ENCODE measurements at places on chromosomes 5 and 9.

GRCh38 chr5:150607105-150607504 lies 33.4 kb upstream of the SYNPO start:
- no peak for DNase-seq

DNA sequence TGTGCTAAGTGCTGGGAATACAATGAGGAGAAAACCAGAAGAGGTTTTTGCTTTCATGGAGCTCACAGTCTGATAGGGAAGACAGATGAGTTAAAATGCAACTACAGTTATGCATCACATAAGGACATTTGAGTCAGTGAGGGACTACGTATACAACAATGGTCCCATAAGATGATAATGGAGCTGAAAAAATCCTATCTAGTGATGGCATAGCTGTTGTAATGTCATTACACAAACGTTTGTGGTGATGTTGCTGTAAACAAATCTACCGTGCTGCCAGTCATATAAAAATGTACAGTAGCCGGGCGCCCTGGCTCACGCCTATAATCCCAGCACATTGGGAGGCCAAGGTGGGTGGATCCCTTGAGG lies 110.1 kb upstream of the RAD23B start:
- no peak for DNase-seq

- no peak for DNase-seq
Measured at GRCh38 chr9:131879911-131880290, 140.0 kb upstream of the RAPGEF1 start.

GRCh38 chr5:141338538-141339306 lies at the start of gene PCDHGA2:
TSS of gene PCDHGA2 (plus strand) at chr5:141338760.
- DNase-seq = no peak

- DNase-seq = no peak
Measured at GRCh38 chr9:27533311-27533710, 3.7 kb upstream of the MOB3B start.

DNA sequence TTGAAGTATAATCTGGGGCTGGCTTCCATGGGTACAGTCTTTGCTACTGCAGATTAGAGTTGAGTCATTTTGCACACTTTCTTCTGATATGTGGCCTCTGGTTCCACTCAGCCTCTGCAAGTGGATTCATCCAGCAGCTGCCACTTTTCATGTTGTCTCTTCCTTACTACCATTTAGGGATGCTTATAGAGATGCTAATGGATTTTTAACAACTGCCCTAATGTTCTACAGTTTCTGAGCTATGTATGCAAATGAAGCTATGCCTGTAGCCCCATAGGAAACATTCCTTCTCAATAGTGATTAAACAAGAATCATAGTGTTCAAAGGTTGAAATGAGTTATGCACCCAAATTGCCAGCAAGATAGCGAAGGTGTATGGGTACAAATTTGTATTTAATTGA lies 456.0 kb upstream of the ITGA1 start:
- DNase-seq = no peak

DNA sequence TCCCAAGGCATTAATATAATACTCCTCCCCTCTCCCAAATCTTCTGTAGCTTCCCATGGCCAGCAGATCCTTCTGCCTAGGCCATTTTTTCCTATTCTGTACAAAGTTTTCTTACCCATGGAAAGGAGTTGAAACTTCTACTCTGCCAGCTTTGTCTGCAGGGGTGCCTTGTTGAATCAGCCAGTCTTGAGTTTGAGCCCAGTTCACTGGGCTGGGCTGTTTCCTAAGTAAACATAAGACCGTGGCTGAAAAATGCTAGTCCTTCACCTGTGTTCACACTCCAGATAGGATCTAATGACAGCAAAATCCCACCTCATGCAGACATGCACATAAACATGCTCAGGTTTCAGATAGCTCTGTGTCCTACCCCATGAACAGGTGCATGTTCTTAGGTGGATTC lies 10.4 kb downstream of the TEX48 start:
- peak; percentile 63 for DNase-seq

GRCh38 chr5:133222040-133222439 lies 170.2 kb downstream of the HSPA4 start:
- DNase-seq = no peak

GRCh38 chr9:89676281-89676680 lies 71.5 kb downstream of the GADD45G start:
- peak; percentile 59 for DNase-seq

GRCh38 chr5:83632874-83633273 lies 87.8 kb downstream of the HAPLN1 start:
- no peak for DNase-seq

GRCh38 chr5:175696139-175696854 lies 38.4 kb downstream of the HRH2 start:
- peak; percentile 6 for DNase-seq

GRCh38 chr9:70011366-70011765 lies 32.3 kb upstream of the MAMDC2 start:
- no peak for DNase-seq

GRCh38 chr9:23830929-23831730 lies 5.1 kb upstream of the ELAVL2 start:
- DNase-seq = no peak

- no peak for DNase-seq
Measured at GRCh38 chr9:91905991-91906469, 44.0 kb downstream of the ROR2 start.

- DNase-seq = peak; percentile 89
Measured at GRCh38 chr5:101782352-101783103, 513.6 kb downstream of the SLCO4C1 start.

- DNase-seq = no peak
Measured at GRCh38 chr9:102779356-102779755, 215.8 kb upstream of the CYLC2 start.

DNA sequence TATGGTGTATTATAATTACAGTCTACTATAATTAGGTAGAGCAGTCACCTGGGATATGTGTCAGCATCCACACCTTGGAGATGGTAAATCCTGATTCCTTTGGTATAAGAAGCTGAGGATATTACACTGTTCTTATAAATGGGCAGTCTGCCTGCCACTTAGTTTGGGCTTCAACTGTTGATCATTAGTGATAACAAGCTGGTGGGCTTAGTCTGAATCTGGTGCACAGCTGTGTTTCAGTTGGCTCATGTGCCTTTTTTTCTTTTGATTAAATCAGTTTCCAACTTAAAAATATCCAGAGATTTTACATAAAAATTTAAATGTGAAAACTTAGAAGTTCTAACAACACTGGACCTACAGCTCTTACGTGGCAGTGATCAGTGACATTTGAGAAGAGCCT lies 21.2 kb downstream of the LVRN start:
- DNase-seq = no peak

DNA sequence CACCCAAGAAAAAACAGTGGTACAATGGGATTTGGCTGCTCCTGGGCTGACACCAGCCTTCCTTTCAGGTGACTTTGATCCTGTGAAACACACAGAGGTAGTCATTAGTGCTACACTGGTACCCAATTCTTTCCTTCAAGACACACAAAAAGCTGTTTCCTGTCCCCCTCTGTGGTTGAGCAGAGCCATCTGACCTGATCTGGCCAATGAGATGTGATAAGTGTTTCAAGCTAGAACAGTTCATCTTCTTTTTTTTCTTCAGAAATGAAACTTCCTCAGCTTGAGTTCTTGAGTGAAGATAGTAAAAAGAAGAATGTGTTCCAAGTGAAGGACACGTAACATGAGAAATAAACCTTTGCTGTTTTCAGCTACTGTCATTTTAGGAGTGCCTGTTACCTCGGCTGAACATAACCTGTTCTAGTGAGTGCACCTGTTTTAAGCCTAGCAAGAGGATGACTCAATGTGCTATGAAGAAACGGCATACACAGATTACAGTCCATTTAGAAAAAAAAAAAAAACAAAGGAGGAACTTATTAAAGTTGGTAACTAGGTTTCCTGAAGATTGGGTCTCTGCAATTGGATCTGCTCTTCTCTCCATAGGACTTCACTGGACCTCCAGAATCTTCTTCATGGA lies 287.8 kb downstream of the GAS1 start:
- no peak for DNase-seq

DNA sequence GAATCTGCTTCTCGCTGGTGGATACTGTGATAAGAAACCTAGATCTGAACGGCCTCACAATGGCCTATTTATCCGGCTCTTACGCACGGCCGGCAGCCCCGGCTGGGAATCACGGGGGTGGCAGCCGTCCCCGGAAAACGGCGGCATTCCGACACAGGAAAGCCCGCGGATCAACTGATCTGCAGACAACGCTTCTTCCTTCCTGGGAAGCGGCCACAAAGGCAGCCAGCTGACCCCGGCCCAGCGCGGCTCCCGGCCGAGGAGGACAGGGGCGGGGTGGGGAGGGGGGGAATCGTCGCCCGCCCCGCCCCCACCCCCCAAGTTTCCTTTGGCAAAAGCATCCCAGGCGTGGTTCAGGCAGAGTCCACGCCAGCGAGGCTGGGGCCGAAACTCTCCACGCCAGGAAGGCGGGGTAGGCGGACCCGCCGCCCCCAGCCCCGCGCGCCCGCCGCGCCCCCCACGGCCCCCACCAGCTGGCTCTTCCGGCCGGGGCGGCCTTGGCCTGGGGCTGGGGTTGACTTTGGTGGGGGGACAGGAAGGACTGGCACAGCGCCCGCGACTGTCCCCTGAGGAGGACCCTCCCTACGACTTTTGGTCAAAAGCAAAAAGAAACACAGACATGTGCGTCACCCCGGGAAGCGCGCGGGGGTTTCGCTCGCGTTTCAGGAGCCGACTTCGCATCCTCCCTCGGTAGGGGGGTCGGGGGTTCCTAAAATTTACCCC lies 247.7 kb upstream of the ANKRD55 start:
- no peak for DNase-seq

DNA sequence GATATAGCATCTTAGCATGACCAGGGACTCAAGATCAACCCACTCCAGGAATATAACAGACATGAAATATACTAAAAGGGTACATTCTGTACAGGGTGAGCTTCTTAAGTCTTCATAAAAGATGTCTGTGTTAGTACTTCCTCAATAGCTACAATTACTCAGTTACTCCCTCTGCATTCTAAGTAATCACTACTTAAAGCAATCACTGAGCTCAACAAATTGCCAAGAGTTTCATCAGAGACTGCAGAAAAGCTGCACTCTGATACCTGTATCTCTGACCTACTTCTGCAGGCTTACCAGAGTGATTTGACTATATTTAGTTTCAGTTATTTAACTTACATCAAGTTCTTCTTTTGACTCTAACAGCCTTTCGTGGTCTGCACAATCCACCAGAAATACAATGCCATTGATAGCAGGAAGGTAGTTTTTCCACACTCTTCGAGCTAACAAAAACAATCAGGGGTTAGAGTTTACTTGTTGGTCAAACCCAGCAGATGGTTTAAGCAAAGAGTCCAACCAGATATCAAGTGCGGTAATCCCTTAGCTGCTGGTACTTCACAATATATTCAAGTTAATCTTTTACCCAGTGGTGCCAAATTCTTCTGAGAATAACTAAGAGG lies 23.3 kb downstream of the SAR1B start:
- no peak for DNase-seq

- peak; percentile 0 for DNase-seq
Measured at GRCh38 chr5:40021007-40021406, 596.2 kb upstream of the DAB2 start.

DNA sequence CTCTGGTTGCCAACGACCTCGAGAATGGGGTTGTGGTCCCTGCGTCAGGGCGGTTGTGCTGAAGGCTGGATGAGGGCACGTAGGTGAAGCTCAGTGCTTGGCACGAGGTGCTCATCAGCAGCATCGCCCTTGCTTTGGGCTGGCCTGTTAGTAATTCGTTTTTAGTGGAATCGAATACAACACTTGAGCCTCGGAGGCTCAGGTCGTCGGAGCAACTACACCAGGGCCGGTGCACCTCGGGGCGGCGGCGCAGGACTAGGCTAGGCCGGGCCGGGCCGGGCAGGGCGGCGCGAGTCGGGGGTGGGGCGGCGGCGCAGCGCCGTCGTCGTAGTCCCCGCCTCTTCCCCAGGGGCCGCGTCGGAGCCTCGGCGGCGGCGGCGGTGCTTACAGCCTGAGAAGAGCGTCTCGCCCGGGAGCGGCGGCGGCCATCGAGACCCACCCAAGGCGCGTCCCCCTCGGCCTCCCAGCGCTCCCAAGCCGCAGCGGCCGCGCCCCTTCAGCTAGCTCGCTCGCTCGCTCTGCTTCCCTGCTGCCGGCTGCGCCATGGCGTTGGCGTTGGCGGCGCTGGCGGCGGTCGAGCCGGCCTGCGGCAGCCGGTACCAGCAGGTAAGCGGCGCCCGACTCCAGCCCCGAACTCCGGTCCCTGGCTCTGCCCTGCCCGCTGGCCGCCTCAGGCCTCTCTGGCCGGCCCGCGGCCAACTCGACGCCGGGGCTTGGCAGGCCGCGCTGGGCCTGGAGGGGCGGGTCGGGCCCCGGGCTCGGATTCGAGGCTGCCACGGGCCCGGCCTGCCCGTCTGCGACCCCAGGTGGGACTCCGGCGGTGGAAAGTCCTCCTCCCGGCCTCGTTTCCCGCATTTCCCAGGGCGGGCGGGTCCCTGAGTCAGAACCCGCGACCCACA lies at the start of gene NDFIP1:
NDFIP1 (plus strand) TSS at position 348 of the 899 bp plus-strand sequence; CDS start at position 544, 196 bp downstream.
- DNase-seq = no peak

DNA sequence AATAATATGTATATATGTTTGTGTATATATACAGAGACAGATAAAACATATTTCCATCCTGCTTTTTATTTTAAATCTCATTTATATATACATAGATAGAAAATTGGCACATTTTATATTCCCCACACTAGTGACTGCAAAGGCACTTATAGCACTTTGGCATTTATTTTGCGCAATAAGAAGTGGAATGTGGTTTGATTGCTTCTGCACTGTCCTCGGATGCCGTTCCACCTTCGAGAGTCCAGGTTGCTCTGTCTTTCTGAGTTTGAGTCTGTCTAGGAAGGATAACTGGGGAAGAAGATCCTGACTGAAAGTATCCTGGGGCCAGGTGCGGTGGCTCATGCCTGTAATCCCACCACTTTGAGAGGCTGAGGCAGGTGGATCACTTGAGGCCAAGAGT lies 66.5 kb upstream of the ENTREP1 start:
- no peak for DNase-seq

DNA sequence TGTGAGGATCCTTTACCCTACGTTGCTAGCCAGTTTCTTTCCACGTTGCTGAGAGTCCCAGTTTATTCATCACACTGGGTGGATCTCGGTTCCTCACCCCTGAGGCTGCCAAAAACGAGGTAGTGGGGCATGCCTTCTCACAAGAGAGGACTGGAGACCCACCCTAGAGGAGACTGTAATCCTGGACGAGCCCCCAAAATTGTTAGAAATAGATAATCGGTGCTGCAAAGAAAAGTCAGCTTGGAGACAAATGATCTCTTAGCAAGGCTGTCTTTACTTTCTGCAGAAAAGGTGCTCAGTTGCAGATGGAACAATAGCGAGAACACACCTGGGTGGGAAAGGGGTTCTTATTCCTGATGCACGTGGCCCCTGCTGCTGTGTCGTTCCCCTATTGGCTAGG lies 101.8 kb downstream of the TMEM167A start:
- DNase-seq = no peak

GRCh38 chr5:177483994-177484901 lies 10.8 kb upstream of the DBN1 start:
- no peak for DNase-seq

DNA sequence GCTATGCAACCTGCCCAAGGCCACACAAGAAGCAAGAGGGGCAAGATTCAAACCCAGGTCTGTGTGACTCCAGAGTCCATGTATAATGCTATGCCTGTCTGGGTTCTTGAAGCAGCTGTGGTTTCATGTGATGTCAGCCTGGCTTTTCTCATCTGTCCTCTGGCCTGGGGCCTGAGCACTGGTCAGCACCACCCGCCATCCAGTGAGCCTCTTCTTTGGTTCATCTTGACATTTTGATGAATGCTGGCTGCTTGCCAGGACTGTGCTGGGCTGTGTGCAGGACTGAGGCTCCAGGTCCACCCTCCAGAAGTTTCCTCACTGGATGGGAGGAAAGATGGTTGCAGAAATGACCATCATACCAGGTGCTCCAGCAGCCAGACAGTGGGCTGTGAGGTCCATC lies 61.5 kb downstream of the TSTD2 start:
- no peak for DNase-seq

Data from LNCaP clone FGC (cell line).